GF-D8 (cell line): ENCODE measurements at places on chromosomes 7 and 10.

DNA sequence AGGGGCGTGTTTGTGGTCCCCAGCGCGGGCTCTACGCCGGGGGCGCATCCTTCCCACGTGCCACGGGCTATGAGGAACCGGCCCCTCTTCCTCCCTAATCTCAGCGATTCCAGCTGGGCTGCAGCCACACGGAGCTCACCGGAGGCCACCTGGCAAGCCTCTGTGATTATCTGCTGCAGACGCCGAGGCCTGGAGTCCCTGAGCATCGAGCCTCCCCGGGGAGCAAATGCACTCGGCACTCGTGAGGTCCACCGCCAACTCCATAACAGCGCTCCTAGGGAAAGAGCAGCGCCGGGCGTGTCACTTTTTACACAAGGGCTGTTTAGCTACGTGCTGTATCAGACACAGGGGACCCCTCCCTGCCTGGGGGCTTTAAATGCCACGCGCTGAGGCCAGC lies 101.2 kb downstream of the DYNC2I1 start:
- DNase-seq = no peak

DNA sequence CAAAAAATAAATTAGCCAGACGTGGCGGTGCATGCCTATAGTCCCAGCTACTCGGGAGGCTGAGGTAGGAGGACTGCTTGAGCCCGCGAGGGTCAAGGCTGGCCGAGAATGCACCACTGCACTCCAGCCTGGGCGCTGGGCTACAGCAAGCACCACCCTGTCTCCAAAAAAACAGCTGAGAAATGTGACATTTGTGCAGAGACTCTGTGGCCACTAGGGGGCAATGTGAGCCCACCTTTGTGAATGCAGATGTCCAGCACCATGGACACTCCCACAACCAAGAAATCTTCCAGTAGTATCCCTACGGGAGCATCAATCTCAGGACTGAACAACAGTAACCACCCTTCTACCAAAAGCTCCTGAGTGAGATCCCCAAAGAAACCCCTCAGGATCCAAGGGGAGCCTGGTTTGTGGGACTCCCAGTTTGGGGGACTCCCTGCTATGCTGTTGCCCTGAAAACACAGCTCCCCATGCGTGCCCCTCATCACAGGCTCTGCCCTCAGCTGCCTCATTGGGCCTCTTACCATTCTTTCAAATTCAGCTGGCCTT lies 6.2 kb upstream of the AHCYL2 start:
- DNase-seq = no peak

DNA sequence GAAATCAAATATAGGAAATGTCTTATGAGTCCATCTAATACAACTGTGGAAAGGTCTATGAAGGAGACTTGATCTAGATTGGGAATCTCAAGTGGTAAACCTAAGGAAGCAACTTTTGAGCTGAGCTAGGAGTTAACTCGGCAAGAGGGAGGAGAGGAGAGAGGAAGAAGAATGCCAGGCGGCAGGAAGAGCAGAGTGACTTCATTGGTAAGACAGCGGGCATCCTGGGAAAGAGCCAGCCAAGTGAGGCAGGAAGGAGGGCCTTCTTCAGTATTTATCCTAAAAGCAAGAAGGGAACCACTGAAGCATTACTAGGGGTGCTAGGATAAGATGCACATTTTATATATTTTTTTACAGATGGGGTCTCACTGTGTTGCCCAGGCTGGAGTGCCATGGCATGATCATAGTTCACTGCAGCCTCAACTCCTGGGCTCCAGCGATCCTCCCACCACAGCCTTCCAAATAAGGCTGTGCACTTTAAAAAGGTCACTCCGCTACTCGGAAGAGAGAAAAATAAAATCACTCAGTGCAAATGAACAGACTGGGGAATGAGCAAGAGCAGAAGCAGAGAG lies 2.0 kb downstream of the BCL7B start:
- DNase-seq = no peak

GRCh38 chr7:101112233-101112632 lies 14.7 kb upstream of the SERPINE1 start:
- no peak for DNase-seq

DNA sequence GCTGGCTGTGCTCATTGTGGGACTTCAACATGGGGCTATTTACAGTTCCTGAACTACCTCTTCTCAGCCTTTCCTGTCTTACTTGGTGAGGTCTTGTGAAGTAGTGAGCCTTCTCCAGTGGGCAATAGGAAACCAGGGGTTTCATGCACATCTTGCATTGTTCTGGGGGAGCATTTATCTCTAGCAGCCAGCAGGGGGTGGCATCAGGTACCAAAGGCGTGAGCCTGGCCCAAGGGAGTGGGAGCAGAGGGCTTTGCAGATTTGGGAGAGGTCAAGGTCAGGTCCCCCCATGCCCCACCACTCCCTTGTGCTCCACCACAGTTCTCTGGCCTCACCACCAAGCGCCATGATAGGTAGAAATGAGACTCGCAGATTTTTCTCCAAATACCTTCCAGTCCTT lies 85.4 kb upstream of the NPTX2 start:
- no peak for DNase-seq

DNA sequence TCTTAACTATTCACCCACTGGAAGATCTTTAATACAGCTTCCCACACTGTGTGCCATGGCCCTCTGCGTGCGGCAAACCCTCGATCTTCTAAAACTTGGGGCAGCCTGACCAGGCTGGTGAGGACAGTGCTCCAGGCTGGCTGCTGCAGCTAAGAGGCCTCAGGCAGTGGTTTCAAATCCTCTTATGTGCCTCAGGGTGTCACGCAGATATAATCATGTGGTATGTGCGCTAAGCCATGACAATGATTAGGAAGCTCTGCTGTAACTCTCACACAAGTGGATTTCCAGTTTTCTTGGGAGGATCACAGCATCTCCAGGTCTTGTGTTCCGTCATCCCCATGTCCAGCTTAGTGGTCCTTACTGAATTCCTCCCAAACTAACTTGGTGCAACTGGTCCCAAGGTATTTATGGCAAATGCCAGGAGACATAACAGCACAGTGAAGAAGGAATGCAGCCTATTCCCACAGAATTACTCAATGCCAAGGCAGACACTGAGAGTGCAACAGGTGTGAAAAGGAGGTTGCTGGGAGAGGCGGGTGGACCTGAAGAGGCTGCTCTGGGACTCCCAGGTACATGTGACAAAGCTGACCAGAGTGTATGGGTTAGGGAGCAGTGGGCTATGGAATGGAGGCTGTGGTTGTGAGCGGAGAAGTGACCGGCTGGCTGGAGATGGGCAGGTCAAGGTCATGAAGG lies 2.3 kb downstream of the HPS1 start:
- no peak for DNase-seq

DNA sequence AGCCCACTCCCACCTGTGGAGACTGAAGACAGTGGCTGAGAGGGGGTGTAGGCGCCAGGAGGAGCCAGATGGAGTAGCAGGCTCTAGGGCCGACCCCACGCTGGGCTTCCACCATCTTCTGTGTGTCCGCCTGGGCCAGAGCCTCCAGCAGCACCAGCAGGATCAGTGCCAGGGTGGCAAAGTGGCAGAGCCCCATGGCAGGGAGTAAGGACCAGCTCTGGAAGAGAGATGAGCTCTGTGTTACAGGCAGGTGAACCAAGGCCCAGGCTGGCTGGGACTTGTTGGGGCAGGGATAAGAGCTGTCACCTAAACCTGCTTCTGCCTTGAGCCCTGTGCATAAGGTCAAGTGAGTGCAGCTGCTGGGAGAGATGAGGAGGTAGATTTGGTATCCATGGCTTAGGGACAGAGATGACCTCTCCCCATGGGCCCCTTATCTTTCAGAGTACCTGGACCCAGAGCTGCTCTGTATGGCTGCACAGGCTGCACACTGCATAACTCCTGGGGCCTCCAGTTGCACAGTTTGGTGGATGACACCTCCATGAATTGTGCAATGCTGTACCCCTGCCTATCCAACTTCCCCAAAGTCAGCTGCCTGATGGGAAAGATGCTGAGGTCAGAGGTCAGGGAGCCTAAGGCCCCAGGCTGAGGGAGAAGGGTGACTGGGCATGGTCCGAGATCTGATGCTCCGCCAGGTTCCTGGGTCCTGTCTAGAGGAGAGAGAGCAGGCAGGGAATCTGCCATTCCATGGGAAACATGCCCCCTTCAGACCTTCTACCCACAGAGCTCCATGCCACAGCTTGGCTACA lies 7.4 kb upstream of the SAMD8 start:
- no peak for DNase-seq

- no peak for DNase-seq
Observed at GRCh38 chr7:105639667-105640493, 58.6 kb upstream of the EFCAB10 start.

- DNase-seq = no peak
Observed at GRCh38 chr10:124628676-124629021, 115.5 kb downstream of the FAM53B start.

DNA sequence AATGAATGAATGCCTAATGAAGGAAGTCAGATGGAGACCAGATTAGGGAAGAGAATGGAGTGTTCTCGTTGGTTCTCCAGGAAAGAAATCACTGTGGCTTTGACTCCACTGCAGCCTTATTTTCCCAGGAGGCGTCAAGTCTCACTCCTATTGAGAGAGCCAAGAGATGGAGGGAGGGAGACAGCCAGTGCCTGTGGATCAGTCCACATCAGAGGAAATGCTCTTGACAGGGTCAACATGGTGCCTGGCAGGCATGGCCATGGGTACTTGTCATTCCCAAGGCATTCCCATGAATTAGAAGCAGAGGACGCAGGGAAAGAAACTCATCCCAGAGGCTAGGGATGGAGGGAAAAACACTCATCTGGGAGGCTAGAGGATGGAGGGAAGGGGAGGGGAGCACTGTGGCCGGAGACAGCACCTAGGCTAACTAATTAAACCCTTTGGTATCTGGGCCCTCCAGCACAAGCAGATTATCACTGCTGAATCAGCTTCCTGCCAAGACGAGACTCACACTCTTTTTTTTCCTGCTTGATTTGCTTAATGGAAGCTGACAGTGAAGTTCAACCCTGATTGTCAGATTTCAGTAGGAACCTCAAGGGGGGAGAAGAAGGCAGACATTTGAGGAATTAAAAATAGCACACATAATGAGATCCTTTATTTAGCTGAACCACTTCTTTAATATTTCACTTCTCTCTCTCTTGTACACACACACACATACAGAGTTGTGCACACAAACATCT lies 1233.2 kb upstream of the AUTS2 start:
- no peak for DNase-seq
